ENCODE measurements at places on chromosomes 2 and 18.

DNA sequence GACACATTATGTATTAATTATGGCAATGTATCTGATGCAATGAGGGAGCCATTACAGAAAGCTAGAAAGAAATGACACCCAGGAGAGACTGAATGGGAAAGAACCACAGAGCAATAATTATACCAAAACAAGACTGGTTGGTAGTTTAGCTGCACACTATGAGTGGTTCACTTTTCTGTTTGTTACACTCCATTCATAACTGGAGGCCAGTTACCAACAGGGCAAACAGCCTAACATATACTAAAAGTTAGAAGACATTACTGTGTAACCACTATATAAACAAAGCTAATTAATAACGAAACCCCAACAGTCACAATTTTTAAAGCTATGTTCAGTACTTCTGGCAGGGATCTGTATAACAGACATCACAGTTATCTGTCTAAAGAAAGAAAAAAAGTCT is 49.4 kb downstream of the NBAS start:
- DNase-seq = no peak

DNA sequence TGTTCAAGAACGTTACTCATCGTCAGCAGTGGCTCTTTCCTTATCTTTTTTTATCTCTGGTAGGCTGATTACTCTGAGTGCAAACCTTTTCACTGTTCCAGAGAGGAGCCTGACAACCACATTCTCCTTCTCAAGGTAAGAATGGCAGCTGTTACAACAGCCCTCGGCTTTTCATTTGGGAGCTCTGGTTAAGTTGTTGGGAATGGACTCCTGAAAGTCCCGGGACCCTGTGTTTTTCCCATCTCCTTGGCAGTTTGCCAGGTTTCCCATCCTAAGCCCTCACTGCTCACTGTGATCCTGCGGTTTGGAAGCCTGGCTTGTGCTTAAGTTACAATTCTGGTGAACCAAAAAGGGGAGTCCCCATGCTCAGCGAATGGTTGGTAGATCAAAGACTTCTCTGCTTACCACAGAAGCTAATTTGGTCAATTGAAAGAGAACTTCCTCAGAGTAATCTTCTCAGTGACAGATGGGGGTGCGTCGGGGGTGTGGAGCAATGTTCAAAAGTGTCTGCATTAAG is 122.3 kb downstream of the LYPD6B start:
- DNase-seq = peak; percentile 9

GRCh38 chr2:239957681-239958472 is 67.3 kb downstream of the NDUFA10 start:
- DNase-seq = no peak

DNA sequence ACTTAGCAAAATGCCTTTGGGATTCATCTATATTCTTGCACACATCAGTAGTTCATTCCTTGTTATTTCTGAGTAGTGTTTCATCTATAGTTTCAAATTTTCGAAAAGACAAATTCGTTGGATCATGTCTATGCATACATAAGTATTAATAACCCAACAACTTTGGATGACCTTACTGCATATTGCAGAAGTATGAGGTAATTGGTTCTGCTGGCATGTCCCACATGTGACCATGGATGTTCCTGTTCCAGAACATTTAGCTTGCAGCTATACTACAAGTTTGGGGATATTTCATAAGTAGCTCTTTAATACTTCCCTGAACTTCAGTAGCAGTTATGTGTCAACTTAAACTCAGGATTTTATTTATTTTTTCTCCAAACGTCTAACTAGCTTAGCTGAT is 44.9 kb downstream of the APLF start:
- DNase-seq = no peak

DNA sequence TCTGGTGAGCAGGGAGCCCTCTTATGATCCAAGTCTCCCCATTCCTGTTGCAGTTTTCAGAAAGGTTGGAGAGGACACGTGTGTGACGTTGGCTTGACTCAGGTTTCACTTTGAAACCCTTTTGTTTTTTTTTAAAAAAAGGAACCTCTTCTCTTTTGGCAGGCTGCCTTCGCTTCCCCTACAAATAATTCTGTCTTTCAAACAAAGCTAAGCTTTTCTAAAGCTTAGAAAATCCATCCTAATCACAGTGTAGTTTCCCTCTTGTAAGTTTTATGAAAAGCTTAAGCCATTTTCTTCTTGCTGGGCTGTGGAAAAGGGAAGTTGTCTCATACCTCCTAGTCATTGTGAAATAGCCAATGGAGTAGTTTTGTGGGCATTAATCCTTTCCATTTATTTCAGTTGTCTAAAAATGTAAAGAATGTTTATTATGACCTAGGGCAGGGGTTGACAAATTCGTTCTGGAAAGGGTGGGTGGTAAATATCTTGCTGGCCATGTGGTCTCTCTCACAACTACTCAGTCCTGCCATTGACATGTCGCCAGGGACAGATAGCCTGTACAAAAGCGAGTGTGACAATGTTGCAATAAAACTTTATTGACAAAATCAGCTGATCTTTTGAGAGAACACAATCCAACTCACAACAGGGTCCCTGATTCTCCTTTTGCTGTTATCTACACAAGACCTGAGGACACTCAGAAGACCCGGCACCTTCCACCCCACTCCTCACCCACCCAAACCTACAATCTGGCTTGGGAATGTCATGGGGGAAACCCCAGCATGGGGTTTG is 878.8 kb downstream of the RNF144A start:
- no peak for DNase-seq

DNA sequence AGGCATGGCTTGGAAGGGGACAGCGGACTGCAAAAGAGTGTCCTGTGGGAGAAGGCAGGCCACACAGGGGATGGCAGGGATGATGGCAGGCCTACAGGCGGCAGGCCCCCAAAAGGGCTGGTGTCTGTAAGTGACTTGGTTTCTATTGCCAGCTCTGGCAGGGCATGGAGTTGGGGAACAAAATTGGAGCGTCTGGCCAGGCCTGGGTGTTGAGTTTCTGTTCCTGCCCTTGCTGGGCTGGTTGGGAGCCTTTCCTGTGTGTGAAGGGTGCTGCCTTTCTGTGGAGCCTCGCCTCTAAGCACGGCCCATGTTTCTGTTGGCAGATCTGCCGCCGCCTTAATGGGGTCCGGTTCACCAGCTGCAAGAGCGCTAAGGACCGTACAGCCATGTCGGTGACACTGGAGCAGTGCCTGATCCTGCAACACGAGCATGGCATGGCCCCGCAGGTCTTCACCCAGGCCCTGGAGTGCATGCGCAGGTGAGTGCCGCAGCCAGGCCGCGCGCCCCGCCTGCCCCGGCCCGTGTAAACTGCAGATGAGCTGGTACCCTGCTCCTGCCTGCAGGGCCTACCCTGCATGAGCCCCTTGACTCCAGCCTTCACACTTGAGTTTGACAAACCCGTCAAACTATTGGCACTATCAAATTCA is 31.5 kb downstream of the COA5 start:
- DNase-seq = no peak

All from CD4-positive, alpha-beta T cell treated with Interleukin-6 at 100 ng/mL for 8 hours (primary cell).